ENCODE measurements at places on chromosomes 7 and 10. TPM values are rescaled to one million over a fixed set of nuclear protein-coding genes. Genes with fewer than 3 reads are reported as not detected.

Gene AMPH
- not detected for total RNA-seq

Gene RAB19
- 4.3 TPM for total RNA-seq

Gene MACC1
- total RNA-seq = 0.20 TPM

- no peak for DNase-seq
Measured at GRCh38 chr7:36208426-36208825, 55.4 kb downstream of the EEPD1 start.

DNA sequence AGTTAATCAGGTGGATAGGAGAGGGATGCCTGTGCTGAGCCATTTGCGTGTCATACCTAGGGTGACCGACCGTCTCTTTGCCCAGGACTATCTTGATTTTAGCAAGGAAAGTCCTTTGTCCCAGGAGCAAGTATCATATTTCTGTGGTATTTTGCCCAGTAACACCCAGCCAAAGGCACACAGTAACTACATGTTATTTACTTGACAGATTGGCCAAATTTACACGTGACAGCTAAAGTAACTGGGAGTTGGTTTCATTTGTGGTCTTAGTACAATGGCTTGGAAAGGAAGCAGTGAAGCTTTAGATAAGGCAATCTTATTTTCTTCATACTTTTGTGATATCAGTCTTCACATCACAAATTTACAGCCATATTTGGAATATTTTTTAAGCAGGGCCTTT is 142.1 kb downstream of the JCAD start:
- no peak for DNase-seq

GRCh38 chr10:102227050-102227449 is 951 bp downstream of the ELOVL3 start:
- no peak for DNase-seq

DNA sequence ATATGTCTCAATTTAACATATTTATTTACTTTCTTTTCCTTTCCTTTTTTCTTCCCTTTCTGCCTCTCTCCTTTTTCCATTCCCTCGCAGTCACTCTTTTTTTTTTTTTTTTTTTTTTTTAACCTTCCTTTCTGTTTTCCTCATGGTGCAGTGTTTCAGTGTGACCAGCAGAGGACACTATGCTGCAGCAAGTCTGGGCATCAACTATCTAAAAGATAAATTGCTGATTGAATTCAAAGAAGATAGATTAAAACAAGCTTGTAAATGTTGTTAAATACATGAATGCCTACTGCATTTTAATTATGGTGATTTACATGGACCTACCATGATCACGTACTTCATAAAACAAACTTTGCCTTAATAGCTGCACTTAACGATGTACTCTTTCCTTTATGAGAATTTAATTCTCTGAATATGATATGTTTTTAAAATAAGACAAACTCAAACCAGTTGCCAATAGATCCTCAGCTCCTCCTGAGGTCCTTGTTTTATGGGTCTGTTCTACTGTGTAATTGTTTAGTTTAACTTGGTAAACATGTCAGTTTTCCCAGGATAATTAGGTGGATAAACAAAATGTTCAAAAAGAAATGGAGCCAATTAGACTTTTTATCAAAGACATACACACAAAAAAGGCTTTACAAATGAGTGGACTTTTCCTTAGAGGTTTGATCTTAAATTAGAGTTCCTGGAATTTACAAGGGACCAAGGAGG is 101.0 kb upstream of the AGR3 start:
- peak; percentile 42 for DNase-seq

DNA sequence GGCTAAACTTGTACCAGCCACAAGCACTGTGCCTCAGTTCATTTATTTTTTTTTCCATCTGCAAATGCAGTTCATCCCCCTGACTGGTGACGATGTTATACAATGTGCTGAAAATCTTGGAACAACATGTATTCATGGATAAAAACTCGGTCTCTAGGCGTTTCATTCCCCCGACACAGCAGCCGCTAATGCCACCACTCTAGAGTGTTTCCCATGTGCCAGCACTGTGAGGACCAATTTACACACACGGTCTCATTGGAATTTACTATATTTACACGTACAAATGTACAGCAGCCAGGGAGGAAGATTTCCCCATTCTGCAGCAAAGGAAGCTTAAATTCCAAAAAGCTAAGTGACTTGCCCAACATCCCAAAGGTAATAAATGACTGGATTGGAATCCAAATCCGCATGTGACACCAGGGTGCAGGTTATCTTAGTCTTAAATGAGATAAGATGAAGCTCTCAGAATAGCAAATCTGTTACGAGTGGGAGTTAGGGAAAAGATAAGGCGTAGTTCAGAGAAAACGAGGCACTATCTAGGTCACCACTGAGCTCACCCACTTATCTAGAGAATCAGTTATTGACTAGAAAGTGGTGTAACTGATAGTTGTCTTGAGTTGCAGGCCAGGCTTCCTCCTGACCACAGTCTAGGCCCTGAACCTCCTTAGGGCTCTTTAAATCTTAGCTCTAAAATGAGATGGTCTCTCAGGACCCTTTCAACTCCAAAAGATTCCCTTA is 36.7 kb downstream of the FAM107B start:
- DNase-seq = no peak

GRCh38 chr10:133219782-133220181 is 10.2 kb upstream of the UTF1 start:
- no peak for DNase-seq

DNA sequence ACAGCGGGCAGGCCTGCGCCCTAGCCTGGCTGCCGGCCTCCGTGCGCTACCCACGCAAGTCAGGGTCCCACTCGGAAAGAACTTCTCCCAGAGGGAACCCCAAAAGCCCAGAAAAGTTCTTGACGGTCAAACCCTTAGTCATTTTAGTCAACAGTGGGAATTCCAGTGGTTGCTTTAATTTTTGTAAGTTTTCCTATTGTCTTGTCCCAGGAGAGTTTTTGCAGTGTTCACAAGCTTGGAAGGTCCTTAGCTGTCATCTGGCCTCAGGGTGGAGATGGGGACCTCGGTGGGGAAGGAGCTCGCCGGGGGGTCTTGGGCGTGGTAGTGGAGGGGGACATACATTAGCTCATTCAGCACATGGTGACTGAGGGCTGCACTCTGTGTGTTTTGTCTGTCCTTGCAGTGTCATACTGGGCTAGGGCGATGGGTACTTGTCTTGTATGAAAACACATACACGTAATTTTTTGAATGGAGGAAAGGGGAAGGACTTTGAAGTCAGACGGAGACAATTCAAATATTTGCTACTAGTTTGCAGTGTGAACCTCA is 736 bp downstream of the MINDY4 start:
- DNase-seq = no peak

DNA sequence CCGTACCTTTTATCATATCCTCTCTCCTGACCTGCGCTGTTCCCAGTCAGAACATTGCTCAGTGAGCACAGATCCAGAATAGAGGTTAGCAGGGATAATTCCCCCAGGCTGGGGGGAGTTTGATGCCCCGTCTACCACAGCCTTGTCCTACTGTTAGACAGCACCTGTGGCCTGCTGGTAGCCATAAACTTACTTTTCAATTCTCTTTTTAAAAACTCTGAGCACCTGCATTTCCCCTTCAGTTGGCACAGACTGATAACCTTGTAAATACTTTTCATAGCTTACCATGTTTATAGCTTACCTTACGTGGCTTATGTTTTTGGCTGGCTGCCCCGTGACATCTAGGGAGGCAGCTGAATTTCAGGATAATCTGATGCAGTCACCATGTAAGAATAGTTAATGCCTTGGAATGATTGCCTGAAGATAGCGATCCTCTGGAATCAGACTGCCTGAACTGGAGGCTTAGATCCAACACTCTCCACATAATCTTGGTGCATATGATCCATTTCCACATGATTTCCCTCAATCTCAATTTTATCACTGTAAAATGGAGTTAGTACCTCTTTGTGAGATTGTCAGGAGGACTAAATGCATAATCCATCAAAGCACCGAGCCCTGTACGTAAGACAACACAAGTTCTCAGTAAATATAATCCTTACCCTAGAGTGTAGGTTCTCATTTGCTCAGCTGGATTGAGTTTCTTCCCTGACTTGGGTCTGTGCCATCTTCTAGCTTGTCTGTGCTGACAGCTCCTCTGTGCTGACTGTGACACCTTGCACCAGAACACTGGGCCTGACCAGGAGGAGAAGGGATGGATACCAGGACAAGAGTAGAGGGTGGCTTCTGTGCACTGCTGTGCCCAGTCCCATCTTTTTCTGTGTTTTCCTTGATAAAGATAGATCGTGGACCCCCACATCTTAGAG is 111.7 kb upstream of the GJD4 start:
- no peak for DNase-seq

DNA sequence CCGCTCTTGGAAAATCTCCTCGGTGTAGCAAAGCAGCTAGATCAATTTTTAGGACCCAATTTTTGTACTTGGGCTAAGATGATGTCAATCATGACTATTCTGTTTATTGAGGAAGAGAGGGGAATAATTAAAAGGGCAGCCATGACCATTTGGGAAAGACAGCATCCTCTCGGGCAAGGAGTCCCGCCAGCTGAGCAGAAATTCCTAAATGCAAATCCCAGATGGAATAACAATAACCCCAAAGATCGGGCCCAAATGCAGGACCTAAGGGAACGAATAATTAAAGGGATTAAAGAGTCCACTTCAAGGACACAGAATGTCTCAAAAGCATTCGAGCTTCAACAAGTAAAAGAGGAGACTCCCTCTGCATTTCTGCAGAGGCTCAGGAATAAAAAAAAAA is 18.7 kb downstream of the COL17A1 start:
- no peak for DNase-seq

GRCh38 chr10:128007971-128008370 is 101.1 kb downstream of the PTPRE start:
- DNase-seq = no peak
